ENCODE measurements at places on chromosomes 6 and 20.

DNA sequence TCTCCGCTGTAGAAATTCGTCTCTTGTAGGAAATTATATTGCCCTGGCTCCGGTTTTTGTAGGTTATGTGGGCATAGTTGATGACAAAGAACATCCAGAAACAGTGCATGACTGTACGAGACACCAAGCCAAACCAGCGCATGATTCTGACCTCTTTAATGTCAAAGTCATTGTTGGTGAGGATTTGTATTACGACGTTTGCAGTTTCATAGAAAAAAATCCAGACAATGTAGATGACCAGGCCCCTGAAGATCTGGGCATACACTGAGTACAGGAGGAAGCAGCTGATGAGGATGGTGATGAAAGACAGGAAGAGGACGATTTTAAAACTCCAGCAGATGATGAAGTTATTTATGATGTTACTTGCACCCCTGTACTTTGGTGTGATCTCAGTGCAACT, 39.1 kb upstream of the TBC1D22B start:
- DNase-seq: no peak

DNA sequence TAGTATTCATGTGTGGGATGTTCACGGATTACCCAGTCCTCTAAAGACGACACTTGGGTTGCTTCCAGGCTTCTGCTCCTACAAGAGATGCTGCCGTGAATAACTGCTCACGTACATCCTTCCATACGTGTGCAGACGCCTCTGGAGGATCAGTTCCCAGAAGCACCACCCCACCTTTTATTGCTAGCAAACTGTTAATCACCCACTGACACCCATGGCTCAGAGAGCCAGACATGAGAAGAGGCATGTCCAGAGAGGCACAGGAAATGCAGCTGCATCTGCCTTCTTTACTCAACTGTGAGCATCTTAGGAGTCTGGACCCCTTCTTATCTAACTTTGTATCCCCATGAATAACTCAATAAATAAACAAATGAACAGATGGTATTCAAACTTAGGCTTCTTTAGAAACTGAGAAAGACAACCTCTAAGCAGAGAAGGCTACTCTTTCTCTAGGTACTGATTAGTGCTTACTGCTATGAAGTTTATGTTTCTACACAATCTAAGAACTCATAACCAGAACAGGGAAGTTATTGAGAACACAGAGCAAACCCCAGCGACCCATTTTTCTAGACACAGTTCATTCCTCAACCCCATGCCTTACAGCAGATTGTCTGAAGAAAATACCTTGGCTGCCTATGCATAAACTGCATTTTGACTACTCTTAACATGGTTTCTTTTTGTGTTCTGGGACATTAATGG, 228.7 kb upstream of the RREB1 start:
- DNase-seq: no peak

DNA sequence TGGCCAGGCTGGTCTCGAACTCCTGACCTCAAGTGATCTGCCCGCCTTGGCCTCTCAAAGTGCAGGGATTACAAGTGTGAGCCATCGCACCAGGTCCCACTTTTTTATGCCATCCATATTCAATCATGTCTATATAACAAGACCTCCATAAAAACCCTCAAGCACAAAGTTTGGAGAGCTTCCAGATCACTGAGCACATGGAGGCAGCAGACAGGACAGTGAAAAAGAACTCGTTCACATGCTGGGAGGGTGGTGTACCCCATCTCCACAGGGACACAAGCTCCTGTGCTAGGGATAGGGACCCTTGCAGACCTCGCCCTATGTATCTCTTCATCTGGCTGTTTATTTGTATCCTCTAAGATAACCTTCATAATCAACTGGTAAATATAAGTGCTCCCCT, 30.3 kb downstream of the KIF13A start:
- no peak for DNase-seq

- no peak for DNase-seq
Observed at GRCh38 chr6:38370653-38371601, 268.8 kb downstream of the BTBD9 start.

DNA sequence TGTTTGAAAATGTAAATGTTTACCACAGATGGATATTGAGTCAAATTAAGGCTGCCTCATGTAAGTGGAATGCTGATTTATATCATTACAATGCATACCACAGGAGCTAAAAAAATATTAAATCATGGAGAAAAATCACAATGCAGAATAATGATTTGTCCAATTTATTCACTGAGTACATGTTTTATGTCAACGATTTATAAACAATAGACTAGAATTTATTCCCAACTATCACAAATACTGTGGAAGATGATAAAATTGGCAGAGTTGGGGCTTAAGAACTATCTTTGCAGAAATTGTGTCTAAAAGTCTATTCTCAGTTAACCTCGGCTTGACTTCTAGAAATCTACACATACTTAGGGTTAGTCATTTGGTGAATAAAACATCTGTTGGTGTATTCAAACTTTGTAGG, 472.1 kb upstream of the MARCKS start:
- DNase-seq: no peak

GRCh38 chr20:46954490-46955038, 59.9 kb downstream of the EYA2 start:
- DNase-seq: no peak

- DNase-seq: no peak
Observed at GRCh38 chr20:58668901-58669286, 17.8 kb downstream of the STX16 start.

Data from activated naive CD4-positive, alpha-beta T cell treated with anti-CD3 and anti-CD28 coated beads, Interleukin-2, amount 50 U/mL, for 72 hours (primary cell).